ENCODE measurements at places on chromosomes 5 and 9.

DNA sequence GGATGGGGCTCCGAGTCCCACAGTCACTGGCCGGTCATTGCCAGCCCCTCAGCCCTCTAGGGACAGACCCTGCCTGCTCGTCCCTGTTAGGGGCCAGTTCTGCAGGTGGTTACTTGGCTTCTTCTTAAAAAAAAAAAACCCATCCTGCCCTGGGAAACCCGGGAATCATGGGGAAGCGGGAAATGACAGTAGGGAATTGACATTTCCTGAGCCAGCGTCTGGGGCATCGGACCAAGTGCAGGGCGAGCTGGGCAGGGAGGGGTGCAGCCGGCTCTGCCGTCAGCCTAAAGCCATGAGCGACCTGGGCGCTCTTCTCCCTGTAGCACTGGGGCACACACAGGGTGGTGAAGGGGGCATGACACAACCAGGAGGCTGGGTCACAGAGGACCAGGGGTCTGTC, 66.6 kb downstream of the RXRA start:
- no peak for DNase-seq

DNA sequence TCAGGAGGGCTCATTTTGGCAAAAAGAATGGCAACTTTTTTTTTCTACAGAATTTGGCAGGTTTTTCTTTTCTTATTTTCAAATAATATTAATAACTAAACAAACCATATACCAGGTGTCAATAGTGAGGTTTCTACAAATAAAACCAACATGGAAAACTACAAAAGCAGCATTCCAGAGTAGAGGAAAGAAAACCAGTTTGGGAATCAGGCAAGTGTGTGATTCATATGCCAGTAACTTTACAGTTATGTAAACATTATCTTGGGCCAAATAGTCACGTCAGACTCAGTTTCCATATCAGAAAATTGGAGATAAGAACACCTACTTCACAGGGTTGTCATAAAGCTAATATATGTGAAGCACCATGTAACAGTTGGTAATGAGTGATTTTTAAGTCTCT, 51.7 kb downstream of the FBXW11 start:
- DNase-seq = no peak

GRCh38 chr9:125644819-125645507, 62.0 kb downstream of the MAPKAP1 start:
- DNase-seq = no peak

GRCh38 chr9:122364783-122365150, 6.1 kb upstream of the PTGS1 start:
- no peak for DNase-seq

DNA sequence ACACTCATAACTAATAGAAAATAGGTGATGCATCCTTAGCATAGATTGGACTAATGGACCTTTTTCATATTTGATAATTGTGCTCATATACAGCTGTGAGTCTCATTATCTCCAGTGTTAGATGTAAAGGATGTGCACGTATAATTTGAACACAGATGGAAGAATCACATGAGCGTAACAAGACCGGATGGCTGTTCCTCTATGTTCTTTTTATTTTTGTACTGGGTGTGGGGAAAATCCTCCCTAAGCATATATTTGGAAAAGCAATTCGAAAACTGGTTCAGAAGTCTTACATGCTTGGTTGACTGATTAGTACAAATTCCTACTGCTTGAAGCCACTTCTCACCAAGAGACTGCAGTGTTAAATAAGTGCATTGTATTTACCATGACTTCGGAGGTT, 230.2 kb downstream of the AOPEP start:
- DNase-seq = no peak

DNA sequence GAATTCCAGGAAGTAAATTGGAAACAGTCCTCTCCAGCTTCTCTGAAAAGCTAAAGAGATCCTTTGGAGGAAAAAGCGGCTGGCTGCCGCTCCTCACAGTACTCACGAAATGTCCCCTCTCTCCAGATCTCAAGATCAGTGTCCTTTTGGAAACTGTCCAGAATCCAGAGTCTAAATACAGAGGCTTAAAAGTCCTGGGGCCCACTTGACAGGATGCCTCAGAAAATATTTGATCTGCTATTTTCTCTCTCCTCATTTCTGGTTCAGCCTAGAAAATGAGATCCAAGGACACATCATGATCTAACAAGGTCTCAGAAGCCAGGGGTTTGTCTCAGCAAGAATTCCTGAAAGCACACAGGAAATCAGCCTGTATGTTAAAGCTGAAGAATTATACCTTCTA, 7.2 kb downstream of the C1QTNF2 start:
- no peak for DNase-seq

DNA sequence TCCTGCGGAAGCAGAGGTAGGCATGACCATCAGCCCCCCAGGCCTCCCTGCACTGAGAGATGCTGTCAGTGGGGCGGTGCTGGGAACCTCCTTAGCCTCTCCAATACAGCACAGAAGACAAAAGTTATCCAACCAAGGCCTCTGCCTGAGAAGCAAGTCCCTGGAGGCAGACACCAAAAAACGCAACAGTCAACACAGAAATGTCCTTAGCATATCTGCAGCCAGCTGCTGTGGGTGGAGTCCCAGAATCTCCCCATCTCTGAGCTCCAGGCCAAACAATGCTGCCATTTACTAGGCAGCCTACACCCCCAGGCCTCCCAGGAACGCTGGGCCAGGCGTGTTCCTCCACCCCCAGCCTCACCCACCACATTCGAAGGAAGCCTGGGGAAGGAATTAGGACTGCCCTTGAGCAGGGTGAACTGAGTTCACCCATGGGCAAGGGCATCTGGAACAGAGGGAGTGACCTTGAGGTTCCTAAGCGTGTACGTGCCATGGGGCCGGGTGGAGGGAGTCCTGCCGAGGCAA, 43.7 kb downstream of the STK10 start:
- DNase-seq = no peak

DNA sequence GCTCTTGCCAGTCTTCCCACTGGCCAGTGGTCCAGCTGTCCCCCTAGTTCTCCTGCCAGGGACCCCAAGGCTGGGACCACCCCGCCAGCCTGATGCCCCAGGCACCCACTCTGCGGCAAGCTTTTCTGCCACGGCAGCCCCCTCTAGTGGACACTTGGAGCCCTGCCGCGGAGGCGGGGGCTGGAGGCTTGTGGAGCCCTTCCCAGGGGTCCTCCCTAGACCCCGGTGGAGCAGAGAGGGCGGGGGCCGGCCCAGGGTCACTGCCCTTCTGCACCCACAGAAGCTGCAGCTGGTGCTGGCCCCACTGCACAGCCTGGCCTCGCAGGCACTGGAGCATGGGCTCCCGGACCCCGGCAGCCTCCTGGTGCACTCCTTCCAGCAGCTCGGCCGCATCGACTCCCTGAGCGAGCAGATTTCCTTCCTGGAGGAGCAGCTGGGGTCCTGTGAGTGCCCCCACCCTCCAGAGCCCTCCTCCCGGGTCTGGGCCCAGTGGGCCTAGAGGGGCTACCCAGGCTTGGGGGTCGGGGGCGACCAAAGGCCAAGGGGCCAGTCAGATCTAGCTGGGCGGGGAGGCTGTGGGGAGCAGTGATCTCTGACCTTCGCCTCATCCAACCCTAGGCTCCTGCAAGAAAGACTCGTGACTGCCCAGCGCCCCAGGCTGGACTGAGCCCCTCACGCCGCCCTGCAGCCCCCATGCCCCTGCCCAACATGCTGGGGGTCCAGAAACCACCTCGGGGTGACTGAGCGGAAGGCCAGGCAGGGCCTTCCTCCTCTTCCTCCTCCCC, 9.1 kb downstream of the EGFL7 start:
- DNase-seq = peak; percentile 76

- no peak for DNase-seq
These were observed 31.3 kb downstream of the USP20 start for GRCh38 chr9:129866394-129867135.
